ENCODE measurements at places on chromosomes 6 and 20.

DNA sequence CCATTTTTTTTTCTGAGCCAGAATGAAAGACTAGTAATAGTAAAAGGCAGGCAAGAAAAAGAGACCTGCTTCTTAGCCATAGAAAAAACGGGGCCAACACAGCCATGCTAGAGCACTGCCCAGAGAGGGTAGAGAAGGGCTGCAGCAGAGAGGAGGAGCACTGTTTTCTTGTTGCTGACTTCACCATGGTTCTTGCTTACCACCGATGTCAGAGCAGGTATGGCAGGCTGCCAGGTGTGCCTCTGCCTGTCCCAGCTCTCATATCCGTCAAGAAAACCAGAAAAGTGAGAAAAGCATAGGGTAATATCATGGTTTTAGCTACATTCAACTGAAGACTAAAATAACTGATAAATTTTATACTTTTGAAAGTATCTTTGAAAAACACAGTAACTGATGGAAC is 60.7 kb downstream of the DTNBP1 start:
- no peak for DNase-seq

GRCh38 chr6:30820193-30820592 is 64.1 kb upstream of the DDR1 start:
- peak; percentile 67 for DNase-seq

DNA sequence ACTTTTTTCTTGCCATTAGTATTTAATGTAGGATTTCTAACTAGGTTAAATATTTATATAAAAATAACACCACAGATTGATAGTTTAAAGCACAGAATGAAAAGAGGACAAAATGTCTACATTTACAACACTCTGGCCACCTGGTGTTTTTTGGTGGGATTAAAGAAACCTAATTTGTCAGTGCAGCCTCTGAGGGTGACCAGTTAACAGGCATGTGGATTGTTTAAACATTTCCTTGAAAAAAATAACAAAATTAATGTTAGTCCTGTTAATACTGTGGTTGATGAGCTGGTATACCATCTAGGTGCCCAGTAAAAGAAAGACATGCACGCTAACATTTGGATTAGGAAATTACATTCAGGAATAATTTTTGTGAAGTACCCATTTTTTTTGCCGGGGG is 8.8 kb downstream of the SLC9A8 start:
- DNase-seq = no peak

DNA sequence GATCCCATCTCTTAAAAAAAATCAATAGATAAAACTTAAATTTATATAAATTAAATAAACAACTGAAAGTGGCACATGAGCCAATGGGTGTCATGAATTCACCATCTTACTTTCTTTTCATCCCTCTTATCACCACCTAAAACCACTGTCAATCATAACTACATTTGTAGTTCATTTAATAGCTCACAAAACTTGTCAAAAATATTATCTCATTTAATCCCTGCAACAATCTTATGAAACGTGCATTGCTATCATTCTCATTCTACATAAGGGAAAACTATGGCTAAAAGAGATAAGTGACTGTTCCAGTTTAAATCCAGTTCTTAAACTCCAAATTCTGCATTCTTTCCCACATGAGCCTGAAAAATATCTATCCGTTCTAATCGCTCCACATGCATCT is 80.6 kb upstream of the BEND6 start:
- no peak for DNase-seq

GRCh38 chr6:90610751-90611542 is 24.1 kb upstream of the MAP3K7 start:
- no peak for DNase-seq

- no peak for DNase-seq
Measured at GRCh38 chr20:51487076-51487475, 55.4 kb downstream of the NFATC2 start.

- no peak for DNase-seq
Measured at GRCh38 chr6:107511511-107511993, 21.6 kb downstream of the SOBP start.

Data from BJ (cell line).